ENCODE measurements at places on chromosomes 1 and 21. TPM values are rescaled to one million over a fixed set of nuclear protein-coding genes. Genes with fewer than 3 reads are reported as not detected.
A peak's percentile ranks its signal among the peaks of the same experiment; 100 is the strongest.

MIER1 gene
- total RNA-seq, result 39.3 TPM

GPR37L1 gene
- total RNA-seq, result not detected

OR2T35 gene
- total RNA-seq, result not detected

DNA sequence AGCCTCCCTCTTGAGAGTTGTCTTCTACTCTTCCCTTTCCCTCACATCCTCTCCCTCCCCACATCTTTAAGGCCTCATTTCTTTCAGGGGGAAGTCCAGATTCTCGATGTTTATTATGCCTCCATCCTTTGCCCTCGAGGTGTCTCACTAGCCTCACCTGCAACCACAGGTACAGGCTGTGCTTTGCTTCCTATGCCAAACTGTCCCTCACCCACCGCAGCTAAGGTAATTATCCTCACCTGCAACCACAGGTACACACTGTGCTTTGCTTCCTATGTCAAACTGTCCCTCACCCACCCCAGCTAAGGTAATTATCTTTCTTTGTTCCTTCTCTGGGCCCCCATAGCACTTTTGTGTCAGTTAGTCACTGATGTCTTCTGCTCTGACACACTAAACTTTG lies 328.1 kb upstream of the SNX7 start:
- H3K27me3 ChIP-seq, result no peaks in the 10 kb centered on the region
- DNase-seq, result no peak
- H3K36me3 ChIP-seq, result no peaks in the 10 kb centered on the region
- H3K4me1 ChIP-seq, result peaks cover 36% of the 10 kb centered on the region
- H3K4me3 ChIP-seq, result no peak overlapping the region

CD52 gene
- not detected for total RNA-seq

ASCL5 gene
- not detected for total RNA-seq

DNA sequence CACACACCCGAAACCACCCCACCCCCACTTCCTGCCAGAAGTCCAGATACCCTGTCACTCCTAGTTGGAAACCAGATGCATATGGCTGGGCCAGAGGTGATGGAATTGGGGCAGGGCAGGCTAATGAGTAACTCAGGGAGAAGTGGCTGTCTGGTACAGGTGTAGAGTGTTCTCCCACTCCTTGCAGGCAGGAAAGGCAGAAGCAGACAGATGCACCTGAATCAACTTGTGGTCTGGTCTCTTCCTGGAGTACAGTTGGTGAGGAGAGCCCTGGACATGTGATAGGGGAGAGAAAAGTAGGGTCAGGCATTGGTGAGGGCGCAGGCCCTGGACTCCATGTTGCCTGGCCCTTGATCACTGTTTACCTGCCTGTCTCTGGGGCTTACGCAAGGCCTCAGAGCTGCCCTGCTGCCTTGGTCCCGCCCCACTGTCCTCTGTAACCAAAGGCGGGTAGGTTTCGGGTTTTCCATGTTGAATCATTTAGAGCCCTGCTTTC lies 2.5 kb downstream of the CGN start:
- peak; percentile 58 for DNase-seq
- H3K27ac ChIP-seq, result peak overlapping the region; percentile 3
- H3K27me3 ChIP-seq, result no peaks in the 10 kb centered on the region
- H3K4me3 ChIP-seq, result no peak overlapping the region

OR10R2 gene
- not detected for total RNA-seq

GRCh38 chr1:210377731-210378333 lies 49.1 kb downstream of the HHAT start:
- no peak for DNase-seq
- no peak overlapping the region for H3K27ac ChIP-seq
- peaks cover 2% of the 10 kb centered on the region for H3K36me3 ChIP-seq
- H3K27me3 ChIP-seq, result no peaks in the 10 kb centered on the region
- peaks cover 30% of the 10 kb centered on the region for H3K4me1 ChIP-seq

DNA sequence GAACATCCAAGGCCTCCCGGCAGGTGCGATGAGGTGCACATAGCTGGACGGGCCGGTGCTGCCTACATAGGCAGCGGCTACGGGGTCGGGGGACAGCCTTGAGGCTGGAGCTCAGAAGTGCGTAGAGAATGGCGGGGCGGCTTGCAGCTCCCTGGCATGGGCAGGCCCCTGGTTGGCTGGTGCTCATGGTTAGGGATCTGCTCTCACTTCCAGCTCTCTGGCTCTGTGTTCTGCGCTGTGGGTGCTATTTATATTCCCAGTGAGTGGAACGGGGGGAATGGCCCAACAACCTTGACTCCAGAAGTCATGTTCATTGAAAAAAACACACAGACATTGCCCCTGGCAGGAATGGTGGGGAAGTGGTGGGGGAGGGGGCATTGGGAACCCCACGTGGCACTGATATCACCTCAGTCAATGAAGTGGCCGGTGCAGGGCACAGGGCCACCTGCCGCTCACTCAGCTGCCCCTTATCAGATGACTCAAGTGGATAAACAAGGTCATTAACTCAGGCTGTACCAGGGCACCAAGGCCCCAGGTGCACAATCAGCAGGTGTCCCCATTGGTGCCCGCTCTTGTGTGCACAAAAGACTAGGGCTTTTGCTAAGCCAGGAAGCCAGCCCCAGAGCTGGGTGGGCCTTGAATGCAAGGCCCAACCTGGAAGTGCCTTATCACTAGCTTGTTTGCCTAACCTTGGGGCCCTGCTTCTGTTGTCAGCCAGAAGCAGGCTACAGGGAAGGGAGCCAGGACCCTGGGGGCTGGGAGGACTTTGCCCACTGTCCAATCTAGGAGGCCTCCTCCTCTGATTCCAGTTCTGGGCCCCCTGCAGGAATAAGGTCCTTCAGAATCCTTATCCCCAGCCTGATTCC lies at the start of gene NR0B2:
NR0B2 (minus strand) TSS at position 222 of the 866 bp plus-strand sequence; CDS start at position 187, 35 bp downstream.
- no peak within 1 kb of the TSS for H3K4me3 ChIP-seq
- H3K36me3 ChIP-seq, result no peaks in the 10 kb centered on the region
- no peaks in the 10 kb centered on the region for H3K4me1 ChIP-seq
- H3K27me3 ChIP-seq, result peaks cover 3% of the 10 kb centered on the region
- no peak within 1 kb of the TSS for H3K27ac ChIP-seq

All from chondrocyte (in vitro differentiated cells).